Panc1 (cell line): ENCODE measurements at places on chromosomes 5 and 9. TPM values are rescaled to one million over a fixed set of nuclear protein-coding genes. Genes with fewer than 3 reads are reported as not detected.

- no peak for DNase-seq
These were observed 31.6 kb upstream of the LECT2 start for GRCh38 chr5:135986401-135986800.

DNA sequence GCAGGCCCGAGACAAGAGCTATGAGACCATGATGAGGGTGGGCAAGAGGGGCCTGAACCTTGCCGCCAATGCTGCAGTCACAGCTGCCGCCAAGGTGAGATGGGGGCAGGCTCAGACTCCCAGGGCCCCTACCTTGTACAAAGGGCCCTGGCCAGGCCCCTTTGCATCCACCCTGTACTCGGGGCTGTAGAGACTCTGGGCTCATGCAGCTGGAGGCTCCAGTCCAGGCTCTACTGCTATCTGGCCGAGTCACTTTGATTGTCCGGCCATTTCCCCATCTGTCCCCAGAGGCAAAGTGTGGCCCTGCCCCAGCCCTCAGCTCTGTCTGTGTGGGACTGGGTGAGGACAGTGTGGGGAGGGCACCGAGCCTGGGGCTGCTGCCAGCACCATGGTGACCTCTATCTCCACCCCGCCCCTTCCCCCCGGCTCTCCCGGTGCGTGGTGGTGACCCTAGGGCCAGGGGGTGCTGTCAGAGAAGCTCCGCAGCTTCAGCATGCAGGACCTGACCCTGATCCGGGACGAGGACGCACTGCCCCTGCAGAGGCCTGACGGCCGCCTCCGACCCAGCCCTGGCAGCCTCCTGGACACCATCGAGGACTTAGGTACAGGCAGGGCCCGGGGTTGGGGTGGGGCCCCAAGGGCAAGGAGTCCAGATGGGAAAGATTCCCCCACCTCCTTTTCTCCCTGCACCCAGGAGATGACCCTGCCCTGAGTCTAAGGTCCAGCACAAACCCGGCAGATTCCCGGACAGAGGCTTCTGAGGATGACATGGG lies 6.1 kb downstream of the REEP2 start:
- no peak for DNase-seq

The DNAH5 gene
- total RNA-seq = 8.0 TPM

The F12 gene
- 13.4 TPM for total RNA-seq

The EXOC3 gene
- total RNA-seq = 55.0 TPM

The GRXCR2 gene
- total RNA-seq = not detected

DNA sequence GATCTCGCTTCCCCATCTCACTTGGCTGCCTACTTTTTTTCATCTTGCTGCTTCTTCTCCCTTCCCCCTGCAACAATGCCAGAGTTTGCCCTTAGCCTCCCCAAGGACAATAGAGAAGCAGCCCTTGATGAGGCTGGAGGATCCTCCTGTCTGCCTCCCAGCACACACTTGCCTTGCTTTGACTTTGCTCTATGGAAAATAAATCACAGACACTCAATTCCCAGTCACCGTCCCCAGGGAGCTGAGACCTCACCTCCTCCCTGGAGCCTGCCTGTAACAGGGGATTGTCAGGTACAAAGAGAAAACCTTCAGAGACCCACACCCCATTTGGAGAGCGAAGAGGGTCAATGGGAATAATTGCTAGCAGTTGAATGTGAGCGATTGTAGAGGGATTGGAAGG lies 242.1 kb upstream of the ZNF462 start:
- no peak for DNase-seq

The SLC45A2 gene
- not detected for total RNA-seq

- DNase-seq = no peak
These were observed 73.6 kb downstream of the TLR4 start for GRCh38 chr9:117777823-117778222.

- DNase-seq = no peak
These were observed 473 bp downstream of the ZBTB34 start for GRCh38 chr9:126860757-126861466.

GRCh38 chr9:72173080-72173479 lies 23.8 kb downstream of the GDA start:
- no peak for DNase-seq

The FGF1 gene
- not detected for total RNA-seq

- DNase-seq = no peak
These were observed 95.3 kb downstream of the GALNT10 start for GRCh38 chr5:154285661-154286408.

The GDF9 gene
- 0.54 TPM for total RNA-seq

DNA sequence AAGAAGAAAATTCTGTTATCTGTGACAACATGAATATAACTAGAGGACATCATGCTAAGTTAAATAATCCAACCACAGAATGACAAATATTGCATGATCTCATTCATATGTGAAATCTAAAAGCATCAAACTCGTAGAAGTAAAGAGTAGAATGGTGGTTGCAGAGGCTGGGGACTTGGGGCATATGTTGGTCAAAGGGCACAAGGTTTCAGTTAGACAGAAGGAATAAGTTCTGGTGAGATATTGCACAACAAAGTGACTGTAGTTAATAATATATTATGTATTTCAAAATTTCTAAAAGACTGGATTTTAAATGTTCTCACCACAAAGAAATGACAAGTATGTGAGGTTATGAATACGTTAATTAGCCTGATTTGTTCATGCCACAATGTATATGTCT lies 24.8 kb downstream of the GRIA1 start:
- no peak for DNase-seq

- no peak for DNase-seq
These were observed 722.8 kb upstream of the GRAMD2B start for GRCh38 chr5:125700380-125700861.

DNA sequence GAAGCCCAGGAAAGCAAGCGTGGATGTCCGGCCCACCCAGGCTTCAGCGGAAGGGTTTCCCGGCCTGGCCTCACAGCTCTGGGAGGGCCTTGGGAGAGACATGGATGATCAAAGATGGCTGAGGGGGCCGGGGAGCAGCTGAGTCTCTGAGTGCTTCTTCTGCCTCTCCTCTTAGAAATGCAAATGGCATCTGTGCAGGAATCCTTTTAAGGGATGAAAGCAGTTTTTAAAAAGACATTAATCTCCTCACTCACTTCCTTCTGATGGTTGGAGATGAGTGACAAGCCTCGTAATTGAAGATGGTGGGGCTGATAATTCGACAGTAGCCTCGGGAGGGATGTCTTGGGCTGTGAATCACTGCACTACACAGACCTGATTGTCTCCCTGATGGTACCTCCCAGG lies 24.3 kb upstream of the PITX1 start:
- DNase-seq = no peak

DNA sequence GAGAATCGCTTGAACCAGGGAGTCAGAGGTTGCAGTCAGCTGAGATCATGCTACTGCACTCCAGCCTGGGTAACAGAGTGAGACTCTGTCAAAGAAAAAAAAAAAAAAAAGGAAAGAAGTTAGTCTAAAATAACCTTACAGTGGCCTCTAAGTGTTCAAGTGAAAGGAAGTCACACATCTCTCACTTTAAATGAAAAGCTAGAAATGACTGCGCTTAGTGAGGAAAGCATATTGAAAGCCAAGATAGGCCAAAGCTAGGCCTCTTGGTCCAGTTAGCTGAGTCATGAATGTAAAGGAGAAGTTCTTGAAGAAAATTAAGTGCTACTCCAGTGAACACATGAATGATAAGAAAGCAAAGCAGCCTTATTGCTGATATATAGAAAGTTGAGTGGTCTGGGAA lies 38.1 kb downstream of the ITGA1 start:
- no peak for DNase-seq

The CDC25C gene
- total RNA-seq = 14.1 TPM

GRCh38 chr5:132464156-132464939 lies 26.2 kb downstream of the IRF1 start:
- no peak for DNase-seq

DNA sequence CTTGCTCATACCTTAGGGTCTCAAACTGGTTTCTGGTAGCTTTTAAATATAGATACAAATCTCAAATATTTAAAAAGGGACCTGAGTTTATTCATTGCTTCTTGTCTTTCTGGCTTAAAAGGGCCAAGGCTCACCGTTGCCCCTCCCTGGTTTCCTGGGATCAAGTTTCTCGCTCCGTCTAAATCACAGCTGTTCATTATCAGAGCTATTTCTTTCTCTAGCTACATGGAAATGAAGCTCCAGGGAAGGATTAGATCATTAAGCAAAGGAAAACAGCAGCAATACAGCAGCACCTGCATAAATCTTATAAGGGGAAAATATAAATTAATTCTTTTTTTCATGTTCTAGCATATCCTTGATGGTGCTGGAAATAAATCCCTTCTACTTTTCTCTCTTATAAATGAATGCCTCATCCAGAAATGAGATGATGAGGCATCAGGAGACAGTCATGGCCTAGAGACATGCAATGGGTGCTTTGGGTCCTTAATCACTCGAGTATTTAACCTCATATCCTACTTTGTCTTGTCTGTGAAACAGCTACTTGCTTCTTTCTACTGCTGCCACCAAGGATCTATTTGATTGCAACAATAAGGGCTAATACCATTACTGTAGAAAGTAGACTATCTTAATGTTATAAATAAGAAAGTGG lies 320.1 kb downstream of the TRPM3 start:
- DNase-seq = no peak

The PCA3 gene
- total RNA-seq = not detected

DNA sequence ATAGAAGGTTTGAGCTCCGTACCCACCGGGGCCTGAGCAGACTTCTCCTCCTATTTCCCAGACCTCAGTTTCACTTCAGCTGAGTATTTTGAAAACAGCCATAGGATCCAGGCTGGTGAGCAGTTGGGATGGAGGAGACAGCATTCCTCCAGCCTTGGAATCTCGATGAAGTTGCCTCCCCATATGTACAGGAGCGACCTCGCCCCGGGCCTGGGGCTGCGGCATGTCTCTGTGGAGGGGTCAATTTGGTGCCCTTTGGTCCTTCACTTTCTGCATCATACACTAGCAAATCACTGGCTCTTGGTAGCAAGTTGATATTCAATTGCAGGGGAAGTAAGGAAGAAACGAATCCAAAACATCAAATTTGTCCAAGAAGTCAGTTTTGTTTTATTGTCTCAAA lies 402.0 kb upstream of the IRX4 start:
- no peak for DNase-seq
